Ascending aorta (tissue), 2 donors: ENCODE measurements at places on chromosomes 5 and 9. TPM values are rescaled to one million over a fixed set of nuclear protein-coding genes. Genes with fewer than 3 reads are reported as not detected.

DNA sequence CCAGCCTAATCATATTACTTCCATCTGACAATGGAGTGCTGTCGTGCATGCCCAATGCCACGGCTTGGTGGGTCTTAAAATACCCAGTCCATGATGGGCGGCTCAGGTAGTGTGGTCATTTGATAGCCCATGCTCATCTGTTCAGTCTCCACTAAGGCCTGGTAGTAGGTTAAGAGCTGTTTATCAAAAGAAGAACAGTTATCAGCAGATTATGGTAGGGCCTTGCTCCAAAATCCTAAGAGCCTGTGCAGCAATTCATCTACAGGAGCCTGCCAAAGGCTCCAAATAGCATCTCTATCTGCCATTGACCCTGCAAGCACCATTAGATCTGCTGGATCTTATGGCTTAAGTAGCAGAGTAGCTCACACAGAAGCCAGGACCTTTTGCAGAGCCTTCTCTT, 21.8 kb upstream of the NTRK2 start:
- H3K27ac ChIP-seq: no peak overlapping the region
- no peak for DNase-seq
- H3K27me3 ChIP-seq: no peaks in the 10 kb centered on the region
- H3K4me3 ChIP-seq: no peak overlapping the region

- H3K4me3 ChIP-seq: no peak overlapping the region
- DNase-seq: no peak
- H3K4me1 ChIP-seq: no peaks in the 10 kb centered on the region
- no peaks in the 10 kb centered on the region for H3K36me3 ChIP-seq
- no peaks in the 10 kb centered on the region for H3K27me3 ChIP-seq
- H3K27ac ChIP-seq: no peak overlapping the region
Measured at GRCh38 chr9:126869368-126869767, 8.9 kb downstream of the ZBTB34 start.

- H3K4me1 ChIP-seq: no peaks in the 10 kb centered on the region
- no peaks in the 10 kb centered on the region for H3K27me3 ChIP-seq
- no peak overlapping the region for H3K27ac ChIP-seq
- no peak for DNase-seq
- H3K4me3 ChIP-seq: no peak overlapping the region
Measured at GRCh38 chr9:72812559-72813111, 140.2 kb downstream of the ALDH1A1 start.

- no peak for DNase-seq
- H3K4me1 ChIP-seq: no peaks in the 10 kb centered on the region
- no peaks in the 10 kb centered on the region for H3K36me3 ChIP-seq
- H3K27ac ChIP-seq: no peak overlapping the region
- no peaks in the 10 kb centered on the region for H3K27me3 ChIP-seq
- no peak overlapping the region for H3K4me3 ChIP-seq
Measured at GRCh38 chr5:76863001-76863400, 13.2 kb downstream of the S100Z start.

- H3K27ac ChIP-seq: no peak overlapping the region
- no peaks in the 10 kb centered on the region for H3K4me1 ChIP-seq
- no peak for DNase-seq
- no peaks in the 10 kb centered on the region for H3K27me3 ChIP-seq
- H3K4me3 ChIP-seq: no peak overlapping the region
Measured at GRCh38 chr5:103465891-103466290, 96.7 kb downstream of the NUDT12 start.

GRCh38 chr5:65535529-65535987, 27.4 kb downstream of the CENPK start:
- DNase-seq: no peak
- no peak overlapping the region for H3K4me3 ChIP-seq
- no peaks in the 10 kb centered on the region for H3K4me1 ChIP-seq

The SLC6A18 gene
- not detected for total RNA-seq

The FAM200C gene
- total RNA-seq: not detected

DNA sequence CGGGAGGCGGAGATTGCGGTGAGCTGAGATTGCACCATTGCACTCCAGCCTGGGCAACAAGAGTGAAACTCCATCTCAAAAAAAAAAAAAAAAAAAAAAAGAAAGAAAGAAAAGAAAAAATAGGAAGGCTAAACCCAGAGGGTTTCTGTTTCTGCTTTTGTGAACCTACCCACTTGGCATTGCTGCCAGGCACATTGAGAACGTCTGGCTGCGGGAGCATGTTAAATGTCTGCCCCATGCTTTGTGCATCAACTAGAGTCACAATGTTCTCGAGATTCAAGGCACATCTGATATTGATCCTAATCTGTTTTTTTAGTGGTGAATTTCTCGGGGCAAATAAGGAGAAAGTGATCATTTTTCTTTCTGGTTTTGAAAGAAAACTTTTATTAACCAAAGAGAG, 2.8 kb downstream of the SLC25A25 start:
- DNase-seq: no peak
- peaks cover 28% of the 10 kb centered on the region for H3K4me1 ChIP-seq
- peak overlapping the region; percentile 12 for H3K4me3 ChIP-seq
- no peaks in the 10 kb centered on the region for H3K27me3 ChIP-seq

- peaks cover 9% of the 10 kb centered on the region for H3K4me1 ChIP-seq
- no peaks in the 10 kb centered on the region for H3K27me3 ChIP-seq
- H3K27ac ChIP-seq: peak overlapping the region; percentile 91
- DNase-seq: peak; percentile 83
- no peak overlapping the region for H3K4me3 ChIP-seq
Measured at GRCh38 chr9:113955076-113955752, 79.1 kb downstream of the ZNF618 start.

GRCh38 chr9:107328510-107328909, 45.4 kb downstream of the RAD23B start:
- H3K4me1 ChIP-seq: no peaks in the 10 kb centered on the region
- no peaks in the 10 kb centered on the region for H3K27me3 ChIP-seq
- DNase-seq: no peak
- peaks cover 25% of the 10 kb centered on the region for H3K36me3 ChIP-seq
- H3K4me3 ChIP-seq: no peak overlapping the region
- no peak overlapping the region for H3K27ac ChIP-seq

The DNM1 gene
- total RNA-seq: 31.9 TPM

The BAAT gene
- 0.53 TPM for total RNA-seq

GRCh38 chr5:533243-533954, 9.2 kb upstream of the SLC9A3 start:
- no peaks in the 10 kb centered on the region for H3K36me3 ChIP-seq
- peaks cover 3% of the 10 kb centered on the region for H3K27me3 ChIP-seq
- no peak overlapping the region for H3K27ac ChIP-seq
- H3K4me1 ChIP-seq: no peaks in the 10 kb centered on the region
- no peak overlapping the region for H3K4me3 ChIP-seq
- DNase-seq: no peak

The ADRA1B gene
- 20.6 TPM for total RNA-seq

The ALDH7A1 gene
- total RNA-seq: 1.4 TPM

- no peak overlapping the region for H3K4me3 ChIP-seq
- no peaks in the 10 kb centered on the region for H3K27me3 ChIP-seq
- no peak for DNase-seq
- no peaks in the 10 kb centered on the region for H3K36me3 ChIP-seq
- no peak overlapping the region for H3K27ac ChIP-seq
Measured at GRCh38 chr5:81214848-81215247, 18.3 kb upstream of the CKMT2 start.

The RICTOR gene
- 12.1 TPM for total RNA-seq

DNA sequence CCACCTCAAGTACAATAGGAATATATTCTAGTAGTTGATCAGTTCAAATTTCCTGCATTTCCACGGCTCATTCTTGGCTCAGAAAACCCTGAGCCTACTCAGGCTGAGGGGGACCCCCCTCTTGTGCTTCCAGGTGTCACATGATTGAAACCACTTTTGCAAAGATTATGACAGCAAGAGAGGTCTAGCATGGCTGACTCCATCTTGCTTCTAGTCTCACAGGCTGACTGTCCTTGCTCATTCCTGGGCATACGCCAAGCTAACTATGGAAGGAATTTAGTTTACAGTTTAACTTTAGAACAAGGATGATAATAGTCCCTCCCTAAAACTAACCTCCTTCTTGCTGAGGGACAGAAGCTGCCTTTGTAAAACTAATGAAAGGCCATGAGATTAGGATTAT, 154.1 kb downstream of the SNX18 start:
- DNase-seq: no peak
- H3K27me3 ChIP-seq: no peaks in the 10 kb centered on the region
- H3K4me1 ChIP-seq: peaks cover 44% of the 10 kb centered on the region
- no peaks in the 10 kb centered on the region for H3K36me3 ChIP-seq

The FOXD4L5 gene
- not detected for total RNA-seq

- H3K4me3 ChIP-seq: no peak overlapping the region
- DNase-seq: no peak
- H3K27me3 ChIP-seq: no peaks in the 10 kb centered on the region
- H3K36me3 ChIP-seq: no peaks in the 10 kb centered on the region
Measured at GRCh38 chr5:52579391-52579790, 208.3 kb upstream of the ITGA1 start.

- H3K4me1 ChIP-seq: no peaks in the 10 kb centered on the region
- H3K27ac ChIP-seq: no peak overlapping the region
- no peak for DNase-seq
Measured at GRCh38 chr9:132983491-132984201, 5.2 kb downstream of the GFI1B start.

GRCh38 chr9:129676975-129677374, 11.5 kb downstream of the PRRX2 start:
- peak; percentile 81 for DNase-seq
- no peaks in the 10 kb centered on the region for H3K27me3 ChIP-seq
- no peaks in the 10 kb centered on the region for H3K36me3 ChIP-seq
- peak overlapping the region; percentile 26 for H3K4me3 ChIP-seq
- H3K4me1 ChIP-seq: no peaks in the 10 kb centered on the region
- peak overlapping the region; percentile 37 for H3K27ac ChIP-seq

DNA sequence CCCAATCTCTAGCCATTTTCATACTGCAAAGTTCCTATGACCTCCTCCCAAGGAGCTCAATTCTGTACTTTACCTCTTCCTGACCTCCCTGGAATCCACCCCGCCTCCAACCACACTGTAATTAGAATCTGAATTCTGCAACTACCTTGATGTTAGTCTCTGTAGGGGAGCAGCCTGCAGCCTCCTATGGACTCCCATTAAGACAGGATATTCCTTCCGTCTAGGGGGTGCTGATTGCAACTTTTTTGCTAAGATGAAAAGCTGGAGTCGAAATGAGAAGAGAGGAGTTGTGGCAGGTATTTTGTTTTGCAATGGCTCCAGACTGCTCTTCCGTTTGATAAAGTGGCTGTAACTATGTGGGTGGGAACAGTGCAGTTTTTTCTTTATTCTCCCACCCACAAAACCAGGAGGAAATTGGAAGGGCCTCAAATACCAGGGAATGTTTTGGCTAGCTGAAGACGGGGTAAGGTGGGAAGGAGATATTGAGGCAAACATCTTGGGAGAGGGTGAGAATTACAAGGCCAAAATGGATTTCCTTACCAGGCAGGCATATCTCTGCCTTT, 23.8 kb downstream of the ANXA2R start:
- no peaks in the 10 kb centered on the region for H3K4me1 ChIP-seq
- no peaks in the 10 kb centered on the region for H3K36me3 ChIP-seq
- H3K4me3 ChIP-seq: no peak overlapping the region
- H3K27ac ChIP-seq: no peak overlapping the region
- no peak for DNase-seq

DNA sequence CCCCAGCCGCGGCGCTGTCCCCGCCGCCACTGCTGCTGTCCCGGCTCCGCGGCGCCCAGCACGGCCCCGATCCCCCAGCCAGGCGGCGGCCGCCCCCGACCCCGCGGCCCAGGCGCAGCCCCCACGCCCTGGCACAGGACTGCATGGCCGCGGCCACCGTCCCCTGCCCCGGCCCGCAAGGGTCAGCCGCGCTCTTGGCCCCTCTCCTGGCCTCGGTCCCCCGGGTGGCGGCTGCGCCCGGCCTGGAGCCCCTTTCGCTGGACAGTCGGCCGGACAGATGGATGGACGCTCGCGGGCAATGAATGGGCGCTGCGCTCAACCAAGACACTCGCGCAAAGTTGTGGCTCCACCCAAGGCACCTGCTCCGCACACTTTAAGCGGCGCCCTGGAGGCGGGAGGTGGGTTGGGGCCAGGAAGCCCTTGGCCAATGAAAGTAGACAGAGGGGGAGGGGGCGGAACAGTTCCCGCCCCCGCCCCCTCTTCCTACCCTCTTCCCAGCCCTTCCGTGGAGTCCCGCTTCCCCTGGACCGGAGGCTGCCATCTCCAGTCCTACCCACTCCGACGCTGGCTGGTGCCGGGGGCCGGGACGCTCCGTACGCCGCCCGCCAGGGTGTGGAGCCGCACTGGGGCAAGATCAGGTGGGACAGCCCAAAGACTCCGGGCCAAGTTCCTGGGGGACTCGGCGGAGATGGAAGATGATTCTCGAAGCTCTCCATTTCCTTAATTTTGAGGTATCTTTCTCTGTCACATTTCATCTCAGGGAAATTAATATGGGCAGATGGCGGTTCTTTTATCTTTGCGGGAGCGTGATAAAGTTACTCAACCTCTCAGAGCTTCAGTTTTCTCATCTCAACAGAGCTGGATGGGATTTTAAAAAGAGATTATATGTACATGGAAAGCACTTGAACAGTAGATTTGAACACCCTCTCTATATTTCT, at the start of gene GLDC:
Gene GLDC (minus strand): TSS at position 375 of the 938 bp plus-strand sequence. CDS start 230 bp downstream, at position 145.
- peak within 1 kb of the TSS; percentile 85 for H3K4me3 ChIP-seq
- DNase-seq: peak; percentile 66
- H3K27me3 ChIP-seq: no peaks in the 10 kb centered on the region
- no peaks in the 10 kb centered on the region for H3K36me3 ChIP-seq
- no peak within 1 kb of the TSS for H3K27ac ChIP-seq

- H3K4me3 ChIP-seq: no peak overlapping the region
- no peak for DNase-seq
- H3K4me1 ChIP-seq: peaks cover 13% of the 10 kb centered on the region
- peak overlapping the region; percentile 97 for H3K27ac ChIP-seq
Measured at GRCh38 chr5:65037831-65038815, 269.4 kb downstream of the CWC27 start.

The UNC5A gene
- total RNA-seq: not detected

- H3K27ac ChIP-seq: no peak overlapping the region
- H3K4me3 ChIP-seq: no peak overlapping the region
- H3K27me3 ChIP-seq: no peaks in the 10 kb centered on the region
- H3K4me1 ChIP-seq: no peaks in the 10 kb centered on the region
- no peak for DNase-seq
Measured at GRCh38 chr5:159362220-159362619, 31.9 kb upstream of the IL12B start.

The LCN9 gene
- not detected for total RNA-seq
